Frontal cortex (tissue), 4 donors: ENCODE measurements at places on chromosomes 13 and 19. TPM values are rescaled to one million over a fixed set of nuclear protein-coding genes. Genes with fewer than 3 reads are reported as not detected.

DNA sequence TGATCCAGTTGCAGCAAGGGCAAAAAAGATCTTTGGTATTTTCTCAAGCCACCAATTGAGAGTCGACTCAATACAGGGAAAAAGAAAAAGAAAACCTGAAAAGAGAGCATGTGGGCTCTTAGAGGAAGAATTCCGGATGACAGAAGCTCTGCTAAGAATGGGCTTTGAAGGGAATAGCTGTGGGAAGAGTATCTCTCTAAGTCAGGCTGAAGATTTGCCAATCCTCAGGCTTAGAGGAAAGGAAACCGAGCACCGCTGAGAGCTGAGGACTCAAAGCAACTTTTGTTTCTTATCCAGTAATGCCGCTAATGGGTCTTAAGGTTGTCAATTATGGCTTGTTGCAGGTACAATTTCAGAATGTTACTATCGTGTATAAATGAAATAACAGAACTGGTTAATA lies 166.4 kb downstream of the EFNB2 start:
- no peak for DNase-seq

DNA sequence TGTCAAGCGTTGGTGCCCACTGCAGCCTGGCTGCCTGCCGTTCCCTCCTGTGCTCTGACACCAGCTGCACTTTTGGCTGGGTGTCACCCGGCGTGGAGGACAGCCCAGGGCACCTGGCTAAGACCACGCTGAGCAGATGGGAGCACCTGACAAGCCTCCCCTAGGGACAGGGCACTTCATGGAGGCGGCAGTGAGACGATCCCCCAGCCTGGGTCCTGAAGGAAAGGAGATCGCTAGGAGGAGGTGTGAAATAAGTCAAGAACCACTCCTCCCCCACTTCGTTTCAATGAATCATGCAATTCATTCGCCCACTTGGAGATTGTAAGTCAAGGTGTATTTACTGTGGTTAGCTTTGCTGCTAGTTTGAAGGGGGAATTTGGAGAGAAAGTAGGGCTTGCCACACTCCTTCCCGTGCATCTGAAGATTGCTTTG lies 38.8 kb downstream of the VSTM2B start:
- DNase-seq, result no peak

F2RL3 gene
- total RNA-seq, result under 0.01 TPM

DNA sequence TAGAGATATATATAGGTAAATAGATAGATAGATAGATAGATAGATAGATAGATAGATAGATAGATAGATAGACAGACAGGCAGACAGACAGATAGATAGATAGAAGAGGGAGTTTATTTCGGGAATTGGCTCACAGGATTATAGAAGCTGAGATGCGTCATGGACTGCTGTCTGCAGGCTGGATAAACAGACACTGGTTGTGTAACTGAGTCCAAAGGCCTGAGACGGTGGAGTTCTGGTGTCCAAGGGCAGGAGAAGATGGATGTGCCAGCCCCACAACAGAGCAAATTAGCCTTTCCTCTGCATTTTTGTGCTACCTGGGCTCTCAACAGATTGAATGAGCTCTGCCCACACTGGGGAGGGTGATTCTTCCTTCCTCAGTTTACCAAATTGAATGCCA lies 2.7 kb downstream of the CYP4F3 start:
- no peak for DNase-seq
